ENCODE measurements at places on chromosomes 4 and X.

GRCh38 chrX:37287741-37288444 lies 61.3 kb upstream of the PRRG1 start:
- no peak for DNase-seq

DNA sequence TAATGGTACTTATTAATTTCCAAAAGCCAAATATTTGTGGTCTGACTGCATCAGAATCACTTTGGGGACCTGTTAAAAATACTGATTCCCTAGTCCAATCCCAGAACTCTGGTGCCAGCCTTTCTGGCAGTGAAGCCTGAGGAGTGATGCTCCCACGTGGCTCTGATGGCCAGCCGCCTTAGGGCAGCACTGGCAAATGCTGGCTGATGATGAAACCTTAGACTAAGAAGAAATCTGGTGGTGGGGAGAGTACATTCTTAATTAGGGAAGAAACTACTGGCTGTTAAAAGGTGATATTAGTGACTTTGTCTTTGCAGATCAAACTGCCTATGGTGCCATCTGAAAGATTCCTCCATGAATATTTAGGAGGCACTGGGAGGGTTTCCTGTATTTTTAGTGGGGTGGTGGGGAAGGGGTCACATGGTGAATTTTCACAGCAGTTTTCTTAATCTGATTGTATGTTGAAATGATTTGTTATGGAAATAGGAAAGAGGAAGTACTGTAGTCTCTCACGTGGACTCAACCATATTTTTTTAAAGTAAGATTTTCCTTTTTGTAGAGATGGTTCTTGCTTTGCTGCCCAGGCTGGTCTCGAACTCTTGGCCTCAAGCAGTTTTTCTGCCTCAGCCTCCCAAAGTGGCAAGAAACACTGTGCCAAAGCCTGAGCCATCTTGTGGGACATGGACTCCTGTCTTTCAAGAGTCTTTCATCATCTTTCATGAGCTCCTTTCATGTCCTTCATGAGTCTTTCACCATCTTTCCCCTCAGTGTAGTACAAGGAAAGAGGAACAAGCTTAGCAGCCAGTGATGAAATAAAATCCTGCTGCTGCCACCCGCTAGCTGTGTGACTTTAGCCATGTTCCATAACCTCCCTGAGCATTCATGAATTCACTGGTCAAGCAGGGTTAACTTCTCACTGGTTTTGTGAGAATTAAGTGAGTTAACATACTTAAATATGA lies 90.8 kb downstream of the ZNF330 start:
- DNase-seq, result no peak

DNA sequence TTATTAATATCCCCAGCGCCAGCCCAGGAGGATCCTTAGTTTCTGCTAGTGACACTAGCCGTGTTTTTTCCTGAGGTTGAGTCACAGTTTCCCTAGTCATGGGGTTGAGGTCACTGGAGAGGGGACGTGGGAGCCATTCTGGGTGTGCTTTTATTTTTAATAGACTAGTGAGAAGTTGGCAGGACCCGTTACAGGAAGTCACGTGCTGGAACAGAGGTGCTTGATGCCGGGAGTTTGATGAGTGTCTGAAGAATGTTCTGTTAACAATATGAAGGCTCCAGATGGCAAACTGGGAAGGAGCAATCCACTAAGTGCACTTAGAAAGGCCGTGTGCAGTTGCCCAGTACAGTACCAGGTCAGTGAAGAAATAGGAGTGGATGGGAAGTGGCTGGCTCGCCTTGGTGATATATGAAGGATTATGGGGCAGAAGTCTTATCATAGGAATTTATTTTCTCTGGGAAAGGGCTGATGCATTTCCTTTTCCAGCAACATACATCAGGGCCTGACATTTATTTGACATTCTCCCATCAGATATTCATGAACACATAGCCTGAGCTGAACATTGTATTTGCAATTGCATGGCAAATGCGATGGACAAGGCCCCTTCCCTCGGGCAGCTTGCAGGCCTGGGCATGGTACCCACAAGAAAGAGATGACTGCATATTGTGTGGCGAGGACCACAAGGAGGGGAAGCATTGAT lies 291.8 kb downstream of the FBXW7 start:
- no peak for DNase-seq

DNA sequence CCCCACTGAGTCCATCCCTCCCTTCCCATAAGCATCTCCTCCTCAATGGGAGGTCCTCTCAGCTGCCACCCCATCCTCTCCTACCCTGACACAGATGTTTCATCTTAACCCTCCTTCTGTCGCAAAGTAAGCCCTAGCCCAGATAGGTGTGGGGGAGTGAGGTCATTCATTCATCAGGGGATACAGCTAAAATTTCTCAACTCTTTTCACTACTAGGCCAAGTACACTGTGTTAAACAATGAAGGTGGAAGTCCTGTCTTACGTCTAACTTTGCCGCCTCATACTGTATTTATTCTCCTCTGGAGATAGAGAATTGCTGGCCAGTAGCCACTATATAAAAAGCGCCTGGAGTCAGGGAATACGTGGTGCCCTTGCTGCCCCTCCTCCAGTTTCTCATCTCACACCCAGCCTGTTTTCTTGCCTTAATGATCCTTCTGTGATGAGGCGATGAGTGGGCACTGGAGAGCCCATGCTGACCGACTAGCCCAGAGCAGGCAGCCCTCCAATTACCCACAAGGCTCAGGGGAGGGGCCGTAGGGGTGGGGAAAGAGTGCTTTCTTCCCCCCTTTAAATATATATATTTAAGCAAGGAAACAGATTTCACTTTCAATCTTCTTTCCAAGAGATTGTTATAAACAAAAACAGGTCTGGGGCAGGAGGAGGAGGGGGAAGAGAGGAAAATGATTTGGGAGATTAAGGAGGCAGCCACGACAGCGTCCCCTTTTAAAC lies 149.5 kb downstream of the PJA1 start:
- DNase-seq, result no peak

DNA sequence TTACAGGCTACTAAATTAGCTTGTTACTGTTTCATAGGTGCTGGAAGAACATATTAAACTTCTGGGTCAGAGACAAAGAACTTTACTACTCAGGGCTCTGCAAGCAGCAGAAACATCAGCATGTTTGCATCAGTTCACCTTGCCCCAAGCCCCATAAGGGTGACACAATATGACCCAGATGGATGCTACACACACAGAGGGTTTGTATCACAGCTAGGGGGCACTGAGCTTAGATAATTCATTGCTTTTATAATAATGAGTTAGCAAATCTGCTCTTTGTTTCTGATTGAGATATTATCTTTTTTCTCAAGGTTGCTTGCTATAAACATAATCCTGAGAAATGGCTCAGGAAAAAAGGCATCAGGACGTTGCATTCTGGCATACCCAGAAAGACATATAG lies 4.8 kb upstream of the SYNPO2 start:
- no peak for DNase-seq

- DNase-seq, result no peak
Measured at GRCh38 chrX:13569479-13570260, at the start of gene EGFL6. Gene EGFL6, plus strand, starts transcription at chrX:13569601. Its CDS starts 261 bp downstream, at chrX:13569862.

GRCh38 chr4:152100379-152101201 lies 339.8 kb upstream of the GATB start:
- no peak for DNase-seq

DNA sequence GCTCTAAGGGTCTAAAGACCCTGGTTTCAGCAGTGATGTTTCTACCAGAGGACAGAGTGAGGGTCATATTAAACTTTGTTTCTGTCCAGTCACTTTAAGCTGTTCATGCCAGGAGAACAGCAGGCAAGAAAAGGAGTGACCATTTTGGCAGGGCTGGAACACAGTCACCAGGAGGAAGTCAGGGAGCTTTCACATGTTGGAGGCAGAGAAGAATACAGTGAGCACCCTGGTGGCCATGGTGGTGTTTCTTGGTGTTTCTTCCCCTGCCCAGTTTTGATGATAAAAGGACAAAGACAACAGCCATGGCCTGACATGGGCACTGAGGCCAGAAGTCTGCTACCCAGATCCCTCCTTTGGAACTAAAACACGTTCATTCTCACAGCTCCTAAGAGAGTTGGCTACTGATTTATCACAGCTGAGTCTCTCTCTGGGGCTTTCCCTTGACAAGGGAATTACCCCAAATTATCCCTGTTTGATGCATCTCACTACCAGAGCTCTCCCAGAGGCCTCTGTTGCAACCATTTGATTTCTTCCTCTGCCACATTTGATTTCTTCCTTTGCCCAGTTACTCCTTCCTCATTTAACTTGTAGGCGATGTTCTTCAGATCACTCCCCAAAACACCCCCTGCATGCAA lies 106.4 kb upstream of the NWD2 start:
- no peak for DNase-seq

- DNase-seq, result no peak
Measured at GRCh38 chr4:8437281-8437680, 3.2 kb downstream of the ACOX3 start.

- peak; percentile 5 for DNase-seq
Measured at GRCh38 chrX:118437283-118437682, 58.3 kb upstream of the DOCK11 start.
